Progenitor cell of endocrine pancreas (in vitro differentiated cells): ENCODE measurements at places on chromosomes 7 and 10. TPM values are rescaled to one million over a fixed set of nuclear protein-coding genes. Genes with fewer than 3 reads are reported as not detected.

GRCh38 chr7:130273933-130274255 is 7.2 kb downstream of the CPA2 start:
- peaks cover 41% of the 10 kb centered on the region for H3K4me1 ChIP-seq
- DNase-seq, result no peak
- peak overlapping the region; percentile 96 for H3K27ac ChIP-seq
- peak overlapping the region; percentile 53 for H3K4me3 ChIP-seq
- no peaks in the 10 kb centered on the region for H3K27me3 ChIP-seq
- peaks cover 7% of the 10 kb centered on the region for H3K36me3 ChIP-seq

DNA sequence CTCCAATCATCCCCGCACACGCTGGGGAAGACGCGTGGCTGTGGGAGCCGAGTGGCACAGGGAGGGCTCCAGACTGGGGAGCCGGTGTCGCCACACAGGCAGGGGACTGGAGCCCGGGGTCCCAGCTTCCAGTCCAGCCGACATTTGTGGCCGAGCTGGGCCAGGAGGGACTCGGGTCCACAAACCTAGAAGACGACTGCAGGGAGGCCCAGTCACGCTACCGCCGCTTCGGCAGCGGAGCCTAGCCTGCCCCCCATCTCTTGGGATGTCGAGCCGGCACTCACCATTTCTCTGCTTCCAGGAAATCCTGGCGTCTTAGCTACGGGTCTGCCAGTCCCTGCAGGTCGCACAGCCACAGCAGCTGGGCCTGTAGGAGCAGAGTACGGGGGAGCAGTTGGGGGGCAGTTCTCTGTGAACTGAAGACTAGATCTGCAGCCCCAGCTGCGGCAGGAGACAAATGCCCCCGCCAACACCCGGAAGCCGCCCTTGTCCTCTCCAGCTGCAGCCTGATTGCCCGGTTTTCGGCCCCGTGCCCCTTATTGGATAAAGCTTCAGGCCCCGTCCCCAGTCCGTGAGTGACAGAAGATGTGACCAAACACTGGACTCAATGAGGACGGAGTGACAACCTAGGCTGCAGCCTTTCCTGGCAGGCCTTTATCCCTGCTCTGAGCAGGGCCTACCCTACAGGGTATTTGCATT is 270.7 kb downstream of the ZNF33B start:
- DNase-seq, result no peak
- no peak overlapping the region for H3K27ac ChIP-seq
- H3K4me1 ChIP-seq, result no peaks in the 10 kb centered on the region
- no peaks in the 10 kb centered on the region for H3K36me3 ChIP-seq
- no peak overlapping the region for H3K4me3 ChIP-seq

GRCh38 chr10:93076871-93077270 is 3.2 kb downstream of the CYP26A1 start:
- H3K4me1 ChIP-seq, result peaks cover 18% of the 10 kb centered on the region
- peaks cover 53% of the 10 kb centered on the region for H3K27me3 ChIP-seq
- no peak overlapping the region for H3K27ac ChIP-seq
- H3K4me3 ChIP-seq, result no peak overlapping the region
- DNase-seq, result no peak
- H3K36me3 ChIP-seq, result no peaks in the 10 kb centered on the region

DNA sequence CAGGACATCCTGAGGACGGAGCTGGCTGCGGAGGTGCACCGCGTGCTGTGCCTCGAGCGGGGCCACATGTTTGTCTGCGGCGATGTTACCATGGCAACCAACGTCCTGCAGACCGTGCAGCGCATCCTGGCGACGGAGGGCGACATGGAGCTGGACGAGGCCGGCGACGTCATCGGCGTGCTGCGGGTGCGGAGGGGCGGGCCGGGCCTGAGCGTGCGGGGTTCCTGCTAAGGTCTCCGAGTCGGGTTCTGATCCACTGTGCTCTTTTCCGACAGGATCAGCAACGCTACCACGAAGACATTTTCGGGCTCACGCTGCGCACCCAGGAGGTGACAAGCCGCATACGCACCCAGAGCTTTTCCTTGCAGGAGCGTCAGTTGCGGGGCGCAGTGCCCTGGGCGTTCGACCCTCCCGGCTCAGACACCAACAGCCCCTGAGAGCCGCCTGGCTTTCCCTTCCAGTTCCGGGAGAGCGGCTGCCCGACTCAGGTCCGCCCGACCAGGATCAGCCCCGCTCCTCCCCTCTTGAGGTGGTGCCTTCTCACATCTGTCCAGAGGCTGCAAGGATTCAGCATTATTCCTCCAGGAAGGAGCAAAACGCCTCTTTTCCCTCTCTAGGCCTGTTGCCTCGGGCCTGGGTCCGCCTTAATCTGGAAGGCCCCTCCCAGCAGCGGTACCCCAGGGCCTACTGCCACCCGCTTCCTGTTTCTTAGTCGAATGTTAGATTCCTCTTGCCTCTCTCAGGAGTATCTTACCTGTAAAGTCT is 10.4 kb downstream of the ATG9B start:
- H3K27me3 ChIP-seq, result peaks cover 76% of the 10 kb centered on the region
- peak overlapping the region; percentile 29 for H3K4me3 ChIP-seq
- DNase-seq, result peak; percentile 44
- peaks cover 5% of the 10 kb centered on the region for H3K4me1 ChIP-seq
- no peak overlapping the region for H3K27ac ChIP-seq
- no peaks in the 10 kb centered on the region for H3K36me3 ChIP-seq

GRCh38 chr7:102891693-102892261 is 21.0 kb upstream of the LRRC17 start:
- no peaks in the 10 kb centered on the region for H3K36me3 ChIP-seq
- H3K27me3 ChIP-seq, result no peaks in the 10 kb centered on the region
- no peak for DNase-seq
- H3K27ac ChIP-seq, result no peak overlapping the region

DNA sequence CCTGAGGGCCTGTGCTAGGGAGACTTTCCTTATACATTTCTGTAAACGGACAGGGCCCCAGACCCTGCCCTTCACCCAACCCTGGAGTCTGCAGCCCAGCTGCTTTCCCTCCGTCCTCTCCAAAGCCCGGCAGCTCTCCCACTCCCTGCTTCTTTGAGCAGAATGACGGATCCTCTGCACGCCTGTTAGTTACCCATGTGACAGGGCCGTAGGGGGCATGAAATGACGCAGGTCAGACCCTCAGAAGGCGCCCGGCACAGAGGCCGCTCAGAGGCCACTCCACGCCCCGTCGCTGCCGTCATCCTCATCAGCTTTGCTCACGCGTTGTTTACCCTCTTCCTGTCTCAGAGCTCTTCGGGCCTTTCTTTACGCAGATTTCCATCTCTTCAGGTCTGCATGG is 60.2 kb upstream of the MKRN1 start:
- peak overlapping the region; percentile 26 for H3K27ac ChIP-seq
- peaks cover 33% of the 10 kb centered on the region for H3K4me1 ChIP-seq
- no peak for DNase-seq
- peaks cover 18% of the 10 kb centered on the region for H3K36me3 ChIP-seq
- H3K27me3 ChIP-seq, result no peaks in the 10 kb centered on the region
- H3K4me3 ChIP-seq, result no peak overlapping the region

DNA sequence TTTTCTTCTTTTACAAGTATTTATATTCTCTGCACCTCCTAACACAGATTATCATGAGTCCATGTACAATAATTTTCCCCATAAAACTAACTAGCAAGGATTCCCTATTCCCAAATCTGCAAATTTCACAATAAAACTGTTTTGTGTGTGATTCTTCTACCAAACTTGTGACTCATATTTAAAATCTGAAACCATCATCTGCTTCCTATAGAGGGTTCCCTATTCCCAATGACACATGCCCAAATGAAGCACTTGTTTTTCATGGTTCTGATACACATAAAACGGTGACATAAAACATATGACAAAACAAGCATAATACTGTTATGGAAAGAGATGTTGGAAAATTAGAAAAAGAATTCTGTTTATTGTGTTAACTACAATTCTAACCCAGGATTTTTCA is 657.6 kb downstream of the PARD3 start:
- H3K27me3 ChIP-seq, result no peaks in the 10 kb centered on the region
- peaks cover 9% of the 10 kb centered on the region for H3K36me3 ChIP-seq
- DNase-seq, result no peak
- no peaks in the 10 kb centered on the region for H3K4me1 ChIP-seq
- no peak overlapping the region for H3K27ac ChIP-seq
- no peak overlapping the region for H3K4me3 ChIP-seq

- H3K27ac ChIP-seq, result no peak overlapping the region
- H3K4me3 ChIP-seq, result no peak overlapping the region
- H3K36me3 ChIP-seq, result no peaks in the 10 kb centered on the region
- H3K4me1 ChIP-seq, result no peaks in the 10 kb centered on the region
- no peak for DNase-seq
Observed at GRCh38 chr7:28419716-28420115, 7.4 kb downstream of the CREB5 start.

- DNase-seq, result no peak
- peaks cover 10% of the 10 kb centered on the region for H3K4me1 ChIP-seq
- H3K27ac ChIP-seq, result no peak within 1 kb of the TSS
- peaks cover 4% of the 10 kb centered on the region for H3K27me3 ChIP-seq
- H3K4me3 ChIP-seq, result no peak within 1 kb of the TSS
Observed at GRCh38 chr7:144000020-144000419, at the start of gene OR6B1. OR6B1 (plus strand) TSS chr7:144000320; CDS start chr7:144003997, 3,677 bp downstream.

GRCh38 chr10:21993360-21994001 is 10.0 kb downstream of the DNAJC1 start:
- H3K4me3 ChIP-seq, result no peak overlapping the region
- peaks cover 1% of the 10 kb centered on the region for H3K4me1 ChIP-seq
- no peak for DNase-seq
- H3K27me3 ChIP-seq, result no peaks in the 10 kb centered on the region
- no peak overlapping the region for H3K27ac ChIP-seq
- H3K36me3 ChIP-seq, result no peaks in the 10 kb centered on the region

- peaks cover 3% of the 10 kb centered on the region for H3K4me1 ChIP-seq
- H3K27ac ChIP-seq, result no peak overlapping the region
- H3K27me3 ChIP-seq, result no peaks in the 10 kb centered on the region
- H3K36me3 ChIP-seq, result peaks cover 1% of the 10 kb centered on the region
- DNase-seq, result no peak
- H3K4me3 ChIP-seq, result no peak overlapping the region
Observed at GRCh38 chr7:9488555-9488954, 1055.1 kb downstream of the NXPH1 start.

GRCh38 chr10:533186-533585 is 156.3 kb downstream of the DIP2C start:
- no peaks in the 10 kb centered on the region for H3K27me3 ChIP-seq
- no peak for DNase-seq
- H3K4me3 ChIP-seq, result no peak overlapping the region
- H3K27ac ChIP-seq, result peak overlapping the region; percentile 68
- peaks cover 1% of the 10 kb centered on the region for H3K36me3 ChIP-seq

DNA sequence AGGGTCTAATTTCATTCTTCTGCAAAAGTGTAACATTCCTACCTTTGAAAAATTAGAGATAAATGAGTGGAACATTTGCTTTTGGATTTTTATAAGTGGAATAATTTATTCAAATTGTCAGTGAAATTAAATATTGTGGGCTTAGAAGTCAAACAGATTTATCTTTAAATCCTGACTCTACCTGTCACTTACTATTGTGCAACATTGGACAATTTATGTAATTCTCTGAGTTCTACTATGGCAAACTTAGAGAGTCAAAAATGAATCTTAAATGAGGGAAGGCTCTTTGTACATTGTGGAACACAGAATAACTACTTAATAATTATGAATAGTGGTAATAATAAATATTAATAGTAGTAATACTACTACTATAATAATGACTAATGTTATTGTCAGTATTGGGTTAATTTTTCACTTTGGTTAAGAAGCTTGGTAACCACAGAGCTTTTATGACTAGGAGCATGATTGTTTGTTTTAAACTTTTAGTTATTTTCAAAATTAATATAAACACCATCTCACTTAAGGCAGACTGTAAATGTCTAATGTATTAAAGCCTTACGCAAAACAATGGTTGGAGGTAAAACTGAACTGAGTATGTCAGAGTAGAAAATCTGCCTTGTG is 70.0 kb downstream of the PRKG1 start:
- no peak for DNase-seq
- H3K4me1 ChIP-seq, result no peaks in the 10 kb centered on the region
- no peaks in the 10 kb centered on the region for H3K36me3 ChIP-seq
- H3K27ac ChIP-seq, result no peak overlapping the region
- H3K27me3 ChIP-seq, result no peaks in the 10 kb centered on the region
- H3K4me3 ChIP-seq, result no peak overlapping the region

DNA sequence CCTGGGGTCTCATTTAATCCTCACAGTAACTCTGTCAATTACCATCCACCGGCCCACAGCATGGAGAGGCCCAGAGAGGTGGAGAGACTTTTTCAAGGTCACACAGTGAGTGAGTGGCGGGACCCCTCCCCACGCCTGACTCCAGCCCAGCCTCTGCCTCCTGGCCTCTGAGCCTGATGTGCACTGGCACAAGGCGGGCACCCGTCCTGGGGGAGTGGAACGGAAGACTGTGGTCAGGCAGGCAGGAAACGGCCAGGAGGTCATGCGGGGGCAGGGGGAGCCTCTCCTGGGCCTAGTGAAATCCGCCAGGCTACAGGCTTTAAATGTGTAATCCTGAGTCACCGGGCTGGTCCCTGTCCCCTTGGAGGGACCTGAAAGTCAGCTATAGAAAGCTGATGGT is 32.2 kb downstream of the ZCCHC24 start:
- peaks cover 12% of the 10 kb centered on the region for H3K27me3 ChIP-seq
- H3K4me1 ChIP-seq, result no peaks in the 10 kb centered on the region
- no peaks in the 10 kb centered on the region for H3K36me3 ChIP-seq
- DNase-seq, result no peak
- H3K4me3 ChIP-seq, result no peak overlapping the region

DNA sequence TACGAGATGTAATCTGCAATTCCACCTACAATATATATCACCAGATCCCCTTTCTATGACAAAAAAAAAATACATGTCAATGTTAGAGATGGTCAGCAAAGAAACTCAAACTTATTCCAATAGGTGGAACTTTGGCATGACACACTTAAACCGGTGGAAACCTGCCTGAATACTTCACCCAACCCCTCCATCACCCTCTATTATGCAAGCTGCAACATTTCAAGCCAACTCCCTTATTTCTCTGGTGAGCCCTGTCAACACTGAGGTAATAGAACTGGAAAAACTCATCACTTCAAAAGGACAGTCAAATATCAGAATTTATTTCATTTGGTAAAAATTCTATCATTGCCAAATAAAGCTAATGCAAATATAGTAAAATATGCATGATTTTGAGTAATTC is 3.6 kb downstream of the ZNF438 start:
- H3K27me3 ChIP-seq, result peaks cover 3% of the 10 kb centered on the region
- H3K36me3 ChIP-seq, result peaks cover 1% of the 10 kb centered on the region
- H3K27ac ChIP-seq, result no peak overlapping the region
- DNase-seq, result no peak
- H3K4me1 ChIP-seq, result peaks cover 11% of the 10 kb centered on the region
- H3K4me3 ChIP-seq, result no peak overlapping the region

The C10orf53 gene
- not detected in 2 replicates for total RNA-seq

The ITGB8 gene
- total RNA-seq, result 37.2 and 38.6 TPM in 2 replicates

The TRIM50 gene
- 10.9 and 11.2 TPM in 2 replicates for total RNA-seq

The ASAH2 gene
- 6.1 and 6.6 TPM in 2 replicates for total RNA-seq
